Astrocyte of the cerebellum (primary cell): ENCODE measurements at places on chromosomes 11 and 22.

DNA sequence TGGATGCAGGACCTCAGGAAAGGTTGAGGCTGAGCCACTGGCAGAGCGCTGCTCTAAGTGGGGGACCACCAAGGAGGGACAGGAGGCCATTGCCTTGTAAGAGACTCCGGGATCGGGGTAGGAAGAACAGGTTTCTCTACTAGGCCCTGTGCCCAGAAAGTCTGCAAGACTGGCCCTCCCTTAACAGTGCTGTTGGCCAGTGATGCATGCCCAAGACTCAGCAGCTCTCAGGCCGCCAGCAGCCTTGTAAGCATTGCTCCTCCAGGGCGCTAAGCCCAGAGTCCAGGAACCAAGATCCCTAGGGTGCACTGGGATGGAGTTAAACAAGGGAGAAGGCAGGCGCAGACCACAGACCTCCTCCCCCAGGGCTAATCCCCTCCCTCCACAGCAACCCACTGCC lies 39.3 kb upstream of the PANX1 start:
- DNase-seq = no peak

DNA sequence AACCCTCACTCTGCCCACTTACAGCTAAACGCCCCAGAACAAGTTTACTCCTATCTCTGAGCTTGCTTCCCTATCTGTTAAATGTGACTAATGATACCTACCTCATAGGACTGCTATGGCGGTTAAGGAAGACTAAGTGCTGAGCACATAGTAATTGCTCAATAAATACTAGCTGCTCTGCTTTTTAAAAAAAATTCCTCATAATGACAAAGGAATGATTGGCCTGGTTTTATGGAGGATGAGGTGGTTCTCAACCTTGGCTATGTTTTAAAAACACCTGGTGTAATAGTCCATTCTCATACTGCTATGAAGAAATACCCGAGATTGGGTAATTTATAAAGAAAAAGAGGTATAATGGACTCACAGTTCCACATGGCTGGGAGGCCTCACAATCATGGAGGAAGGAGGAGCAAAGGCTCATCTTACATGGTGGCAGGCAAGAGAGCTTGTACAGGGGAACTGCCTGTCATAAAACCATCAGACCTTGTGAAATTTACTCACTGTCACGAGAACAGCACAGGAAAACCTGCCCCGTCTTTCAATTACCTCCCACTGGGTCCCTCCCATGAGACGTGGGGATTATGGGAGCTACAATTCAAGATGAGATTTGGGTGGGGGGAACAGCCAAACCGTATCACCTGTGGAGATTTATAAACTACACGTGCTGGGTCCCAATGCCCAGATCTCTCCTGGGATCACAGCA lies 127.2 kb upstream of the SYT13 start:
- no peak for DNase-seq

GRCh38 chr11:75632450-75632849 lies 36.4 kb downstream of the MAP6 start:
- no peak for DNase-seq

- DNase-seq = no peak
These were observed 99.6 kb downstream of the FAM168A start for GRCh38 chr11:73498343-73498742.

DNA sequence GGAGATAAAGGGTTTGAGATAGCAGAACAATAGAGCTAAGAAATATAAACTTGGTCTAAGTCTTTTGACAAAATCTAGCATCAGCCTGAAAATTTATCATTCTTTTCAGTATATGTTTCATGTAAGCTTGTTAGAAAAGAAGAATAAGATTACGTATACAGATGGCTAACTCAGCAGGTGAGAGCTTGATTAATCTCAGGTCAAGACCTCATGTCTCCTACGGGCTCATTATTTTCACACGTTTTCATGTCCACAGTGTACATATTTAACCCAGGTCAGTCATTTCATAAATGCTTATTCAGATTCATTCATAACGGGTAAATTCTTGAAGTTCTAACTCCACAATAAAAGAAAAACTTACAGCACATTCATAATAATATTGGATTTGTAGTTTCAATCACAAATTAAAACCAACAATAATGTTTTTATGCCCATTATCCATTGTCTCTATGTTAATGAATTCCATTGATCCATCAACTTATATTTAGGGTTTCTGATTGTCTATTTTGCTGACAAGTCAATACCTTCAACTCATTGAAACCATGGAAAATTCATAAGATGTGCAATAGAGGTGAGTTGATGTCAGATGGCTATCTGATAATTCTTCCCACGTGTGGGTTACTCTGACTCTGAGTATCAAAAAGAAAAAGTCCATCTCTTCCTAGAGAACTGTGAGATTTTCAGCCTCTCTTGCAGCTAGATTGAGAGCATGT lies 102.6 kb downstream of the CASP12 start:
- no peak for DNase-seq

- no peak for DNase-seq
These were observed 163.4 kb upstream of the NECTIN1 start for GRCh38 chr11:119892311-119892808.

DNA sequence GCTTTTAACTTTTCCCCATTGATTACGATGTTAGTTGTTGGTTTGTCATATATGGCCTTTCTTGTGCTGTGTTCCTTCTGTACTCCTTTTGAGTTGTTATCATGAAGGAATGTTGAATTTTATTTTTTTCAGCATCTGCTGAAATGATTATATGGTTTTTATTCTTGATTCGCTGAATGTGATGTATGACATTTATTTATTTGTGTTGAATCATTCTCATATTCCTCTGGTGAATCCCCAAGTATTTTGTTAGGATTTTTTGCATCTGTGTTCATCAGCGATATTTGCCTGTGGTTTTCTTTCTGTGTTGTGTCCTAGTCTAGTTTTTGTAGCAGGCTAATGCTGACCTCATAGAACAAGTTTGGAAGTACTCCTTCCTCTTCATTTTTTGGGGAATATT lies 78.2 kb downstream of the GGT1 start:
- DNase-seq = peak; percentile 5

DNA sequence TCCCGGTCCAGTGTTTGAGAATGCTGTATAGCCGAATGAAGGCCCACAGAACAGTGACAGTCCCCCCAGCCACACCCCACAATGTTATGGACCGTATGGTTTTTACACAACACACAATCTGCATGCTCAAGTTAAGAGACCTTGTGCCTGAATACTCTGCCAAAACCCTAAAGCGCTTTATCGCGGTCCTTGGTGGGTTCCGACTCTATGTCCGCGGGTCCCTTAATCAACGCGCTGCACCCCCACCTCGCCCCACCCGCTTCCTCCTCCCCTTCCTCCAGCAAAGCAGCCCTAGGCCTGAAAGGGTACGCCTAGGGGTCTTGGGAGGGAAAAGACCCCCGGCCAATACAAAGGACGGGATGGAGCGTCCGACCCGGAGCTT lies 442 bp downstream of the COPB1 start:
- DNase-seq = no peak

- no peak for DNase-seq
These were observed 5.6 kb downstream of the PTDSS2 start for GRCh38 chr11:455566-456147.

DNA sequence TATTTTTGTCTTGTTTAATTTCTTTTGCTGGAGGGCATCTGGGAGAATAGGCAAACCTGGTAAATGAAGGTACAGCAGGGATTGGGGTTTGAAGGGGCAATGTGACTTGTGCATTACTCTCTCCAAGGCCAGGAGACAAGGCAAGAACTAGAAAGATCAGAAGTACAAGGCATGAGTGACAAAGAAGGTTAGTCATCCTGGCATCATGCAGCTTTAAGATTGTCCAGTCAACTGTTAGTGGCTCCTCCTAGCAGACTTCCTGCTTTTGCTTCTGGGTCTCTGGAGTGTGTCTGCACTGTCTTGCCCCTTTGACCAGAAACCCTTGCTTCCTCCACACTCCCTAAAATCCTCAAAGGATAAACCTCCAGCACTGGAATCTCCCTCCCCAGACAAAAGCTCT lies 27.2 kb upstream of the GLYATL1 start:
- no peak for DNase-seq

DNA sequence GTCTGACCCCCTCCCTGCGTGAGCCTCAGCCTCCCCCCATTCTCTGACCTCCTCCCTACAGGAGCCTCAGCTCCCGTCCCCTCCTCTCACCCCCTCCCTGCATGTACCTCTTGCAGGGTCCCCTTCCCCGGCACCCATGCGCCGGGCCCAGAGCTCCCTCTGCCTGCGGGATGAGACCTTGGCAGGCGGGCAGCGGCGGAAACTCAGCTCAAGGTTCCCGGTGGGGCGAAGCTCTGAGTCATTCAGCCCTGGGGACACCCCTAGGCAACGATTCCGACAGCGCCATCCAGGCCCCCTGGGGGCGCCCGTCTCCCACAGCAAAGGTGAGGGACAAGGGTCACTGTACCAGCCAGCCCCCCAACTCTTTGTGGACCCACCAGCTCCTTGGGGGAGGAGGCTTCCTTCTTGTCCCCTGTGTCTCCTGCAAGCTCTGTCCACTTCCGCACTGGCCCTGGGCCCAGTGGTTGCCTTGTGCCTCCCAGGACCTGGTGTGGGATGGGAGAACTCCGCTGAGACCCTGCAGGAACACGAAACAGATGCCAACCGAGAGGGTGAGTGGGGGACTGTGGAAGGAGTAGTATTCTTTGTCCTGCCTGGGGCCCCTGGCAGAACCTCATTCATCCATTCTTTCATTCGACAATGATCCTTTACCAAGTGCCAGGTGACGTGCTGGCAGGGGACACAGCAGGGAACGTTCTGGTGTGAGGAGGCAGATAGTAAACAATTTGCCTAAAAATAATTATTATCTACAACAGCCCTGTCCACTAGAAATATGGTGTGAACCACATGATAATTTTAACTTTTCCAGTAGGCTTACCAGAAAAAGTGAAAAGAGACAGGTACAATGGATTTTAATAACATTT lies 3.7 kb upstream of the RPS6KA4 start:
- peak; percentile 32 for DNase-seq

DNA sequence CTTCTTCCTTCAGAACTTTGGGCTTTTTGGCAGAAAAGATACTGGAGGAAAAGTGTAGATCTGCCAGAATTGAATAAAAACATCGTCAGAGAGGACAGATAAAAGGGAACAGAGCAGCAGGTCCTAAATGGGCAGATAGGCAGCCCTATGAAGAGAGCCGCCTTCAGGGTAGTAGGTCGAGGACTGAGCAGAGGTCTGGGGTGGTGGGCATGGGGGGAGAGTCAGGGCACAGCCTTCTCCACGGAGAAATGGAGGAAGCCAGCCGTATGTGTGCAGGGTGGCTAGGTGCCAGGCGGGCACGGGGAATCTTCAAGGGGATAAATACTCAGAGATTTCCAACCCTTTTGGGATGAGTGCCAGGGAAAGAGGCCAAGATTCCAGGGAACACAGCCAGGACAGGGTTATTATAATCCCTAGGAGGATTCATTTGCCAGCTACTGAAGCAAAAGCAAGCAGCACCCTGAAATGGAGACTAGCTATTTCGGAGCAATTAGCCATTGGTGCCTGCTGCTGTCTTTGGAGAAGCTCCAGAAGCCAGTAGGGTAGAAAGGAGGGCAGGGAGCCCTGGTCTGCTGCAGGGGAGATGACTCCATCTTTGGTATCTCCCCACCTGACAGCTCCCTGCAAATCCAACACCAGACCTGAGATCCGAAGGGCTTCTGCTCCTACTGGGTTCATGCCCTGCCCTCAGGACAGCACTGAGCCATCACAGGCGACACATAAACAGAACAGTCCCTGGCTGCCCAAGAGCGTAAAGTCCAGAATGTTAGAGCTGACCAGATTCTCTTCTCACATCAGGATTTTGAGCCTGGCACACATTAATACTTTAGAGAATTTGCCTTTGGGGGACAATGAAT lies 174.5 kb upstream of the NTM start:
- DNase-seq = peak; percentile 57

DNA sequence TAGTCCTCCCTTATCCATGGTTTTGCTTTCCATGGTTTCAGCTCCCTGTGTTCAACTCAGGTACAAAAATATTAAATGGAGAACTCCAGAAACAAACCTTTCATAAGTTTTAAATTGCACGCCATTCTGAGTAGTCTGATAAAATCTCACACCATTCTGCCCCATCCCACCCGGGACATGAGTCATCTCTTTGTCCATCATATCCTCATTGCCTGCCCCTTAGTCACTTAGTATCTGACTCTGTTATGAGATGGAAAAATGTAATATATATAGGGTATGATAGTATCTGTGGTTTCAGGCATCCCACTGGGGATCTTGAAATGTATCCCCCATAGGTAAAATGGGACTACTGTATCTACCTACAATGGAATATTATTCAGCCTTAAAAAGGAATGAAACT lies 35.5 kb upstream of the FGF3 start:
- no peak for DNase-seq
